Osteoblast (primary cell): ENCODE measurements at places on chromosomes 3 and 15. TPM values are rescaled to one million over a fixed set of nuclear protein-coding genes. Genes with fewer than 3 reads are reported as not detected.
A peak's percentile ranks its signal among the peaks of the same experiment; 100 is the strongest.

The LMAN1L gene
- under 0.01 TPM in 1 of 2 replicates, not detected in the other for total RNA-seq

The DLL4 gene
- not detected in 2 replicates for total RNA-seq

The INSYN1 gene
- 3.8 and 4.7 TPM in 2 replicates for total RNA-seq

The RTP1 gene
- total RNA-seq: not detected in 2 replicates

The CYFIP1 gene
- 104 and 107 TPM in 2 replicates for total RNA-seq

The KNG1 gene
- not detected in 2 replicates for total RNA-seq

The CLPX gene
- total RNA-seq: 39.5 and 46.7 TPM in 2 replicates

- peak overlapping the region; percentile 87 for H3K4me3 ChIP-seq
- peaks cover 17% of the 10 kb centered on the region for H3K4me1 ChIP-seq
- H3K36me3 ChIP-seq: peaks cover 12% of the 10 kb centered on the region
- peaks cover 16% of the 10 kb centered on the region for H3K27me3 ChIP-seq
Observed at GRCh38 chr15:52680041-52680391, 828 bp upstream of the ATOSA start.

DNA sequence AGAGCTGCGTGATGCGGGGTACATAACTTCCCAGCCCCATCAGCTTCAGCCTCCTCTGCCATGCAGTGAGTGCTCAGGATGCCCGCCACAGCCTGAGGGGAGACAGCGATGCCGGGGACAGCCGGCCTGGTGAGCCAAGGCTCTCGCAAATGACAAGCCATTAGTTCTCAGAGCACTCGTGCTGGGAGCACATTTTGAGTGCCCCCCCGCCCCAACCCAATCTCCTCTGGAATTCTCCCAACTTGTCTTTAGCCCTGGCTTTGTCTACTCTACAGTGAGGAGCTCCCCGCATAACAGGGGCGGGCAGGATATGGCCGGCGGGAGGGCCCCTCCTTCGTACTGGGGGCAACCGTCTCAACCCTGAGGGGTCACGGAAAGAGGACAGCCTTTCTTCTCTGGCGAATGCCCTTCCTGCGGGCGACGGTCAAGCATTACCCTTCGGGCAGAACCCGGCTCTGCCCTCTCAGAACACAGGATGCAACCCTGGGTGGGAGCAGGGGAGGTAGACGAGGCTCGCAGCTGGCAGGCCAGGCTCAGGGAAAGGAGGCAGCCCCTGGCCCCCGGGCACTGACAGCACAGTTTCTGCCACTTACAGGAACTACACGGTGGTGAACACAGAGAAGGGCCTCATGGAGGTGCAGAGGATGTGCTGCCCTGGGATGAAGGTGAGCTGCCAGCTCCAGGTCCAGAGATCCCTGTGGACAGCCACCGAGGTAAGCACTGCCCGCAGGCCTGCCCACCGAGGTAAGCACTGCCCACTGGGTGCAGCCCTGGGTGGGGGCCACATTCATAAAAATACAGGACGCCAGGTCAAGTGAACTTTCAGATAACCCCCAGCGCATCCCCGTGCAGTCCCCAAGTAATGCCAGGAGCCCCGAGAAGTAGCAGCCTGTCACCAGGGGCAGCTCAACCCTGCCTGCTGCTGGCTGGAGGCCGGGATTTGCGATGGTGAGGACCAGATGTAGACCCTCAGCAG lies 141.7 kb downstream of the LRRK1 start:
- H3K27me3 ChIP-seq: no peaks in the 10 kb centered on the region
- H3K27ac ChIP-seq: no peak overlapping the region
- H3K4me3 ChIP-seq: no peak overlapping the region
- H3K4me1 ChIP-seq: no peaks in the 10 kb centered on the region

DNA sequence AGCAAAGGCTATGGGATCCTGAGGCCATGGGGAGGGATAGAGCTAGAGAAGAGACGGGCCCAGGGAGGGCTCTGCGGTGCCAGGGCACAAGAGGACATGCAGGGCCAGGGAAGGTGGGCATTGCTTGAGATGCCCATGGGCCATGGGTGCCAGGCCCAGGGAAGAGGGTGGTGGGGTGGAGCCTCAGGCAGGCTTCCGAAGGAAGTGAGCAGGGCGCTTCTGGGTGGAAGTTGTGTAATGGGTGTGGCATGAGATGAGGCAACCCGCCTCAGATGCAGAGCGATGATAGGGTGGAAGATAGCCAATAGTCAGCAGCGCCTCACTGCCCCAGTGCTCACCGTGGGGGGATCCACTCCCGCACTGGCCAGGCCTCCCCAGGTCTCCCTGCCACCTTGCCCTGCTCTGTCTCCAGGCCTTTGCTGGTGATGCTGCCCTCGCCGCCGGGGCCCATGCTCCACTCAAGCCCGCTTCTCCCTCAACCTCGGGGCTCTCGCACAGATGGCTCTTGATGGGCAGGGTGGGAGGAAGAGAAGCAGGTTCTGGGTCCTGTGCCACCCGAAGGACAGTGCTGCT lies 51.4 kb downstream of the DNAJB8 start:
- no peaks in the 10 kb centered on the region for H3K36me3 ChIP-seq
- no peak overlapping the region for H3K27ac ChIP-seq
- H3K27me3 ChIP-seq: no peaks in the 10 kb centered on the region
- no peaks in the 10 kb centered on the region for H3K4me1 ChIP-seq
- no peak for DNase-seq

GRCh38 chr3:172751175-172751704 lies 714 bp downstream of the ECT2 start:
- DNase-seq: peak; percentile 31
- peaks cover 40% of the 10 kb centered on the region for H3K4me1 ChIP-seq
- no peaks in the 10 kb centered on the region for H3K27me3 ChIP-seq
- H3K4me3 ChIP-seq: peak overlapping the region; percentile 94

DNA sequence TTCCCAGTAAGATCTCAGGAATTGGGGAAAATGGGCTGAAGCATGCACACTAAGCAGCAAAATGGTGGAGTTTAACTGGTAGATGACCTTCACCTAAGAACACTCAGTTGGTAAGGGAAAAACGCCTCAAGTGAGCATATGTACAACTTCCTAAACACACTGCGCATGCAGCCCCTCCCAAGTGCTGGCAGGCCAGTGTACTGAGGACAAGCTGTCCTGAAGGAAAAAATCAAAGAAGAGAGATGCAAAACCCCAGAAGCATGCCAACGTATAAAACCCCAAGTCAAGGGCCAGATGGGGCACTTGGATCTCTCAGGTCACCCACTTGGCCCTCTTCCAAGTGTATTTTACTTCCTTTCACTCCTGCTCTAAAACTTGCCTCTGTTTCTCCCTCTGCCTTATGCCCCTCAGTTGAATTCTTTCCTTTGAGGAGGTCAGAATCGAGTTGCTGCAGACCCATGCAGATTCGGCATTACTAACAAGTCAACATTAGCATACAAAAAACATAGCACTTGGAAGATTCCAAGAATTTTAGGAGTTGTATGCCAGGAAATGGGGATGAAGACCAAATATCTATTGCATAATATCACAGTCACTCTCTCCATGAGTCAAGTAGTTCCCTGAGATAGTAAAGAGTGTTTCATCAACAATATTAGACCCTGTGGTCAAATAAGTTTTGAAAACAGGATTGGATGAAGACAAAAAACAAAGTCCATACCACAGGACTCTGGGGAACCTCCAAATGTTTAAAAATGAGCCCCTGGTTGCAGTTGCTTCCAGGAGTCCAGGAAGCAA lies 10.8 kb upstream of the FYCO1 start:
- H3K4me3 ChIP-seq: no peak overlapping the region
- peak; percentile 94 for DNase-seq
- H3K4me1 ChIP-seq: peaks cover 14% of the 10 kb centered on the region

GRCh38 chr3:158950178-158950901 lies 148.5 kb downstream of the MFSD1 start:
- H3K4me3 ChIP-seq: no peak overlapping the region
- no peaks in the 10 kb centered on the region for H3K36me3 ChIP-seq
- no peaks in the 10 kb centered on the region for H3K4me1 ChIP-seq
- no peaks in the 10 kb centered on the region for H3K27me3 ChIP-seq
- peak; percentile 32 for DNase-seq
- no peak overlapping the region for H3K27ac ChIP-seq

DNA sequence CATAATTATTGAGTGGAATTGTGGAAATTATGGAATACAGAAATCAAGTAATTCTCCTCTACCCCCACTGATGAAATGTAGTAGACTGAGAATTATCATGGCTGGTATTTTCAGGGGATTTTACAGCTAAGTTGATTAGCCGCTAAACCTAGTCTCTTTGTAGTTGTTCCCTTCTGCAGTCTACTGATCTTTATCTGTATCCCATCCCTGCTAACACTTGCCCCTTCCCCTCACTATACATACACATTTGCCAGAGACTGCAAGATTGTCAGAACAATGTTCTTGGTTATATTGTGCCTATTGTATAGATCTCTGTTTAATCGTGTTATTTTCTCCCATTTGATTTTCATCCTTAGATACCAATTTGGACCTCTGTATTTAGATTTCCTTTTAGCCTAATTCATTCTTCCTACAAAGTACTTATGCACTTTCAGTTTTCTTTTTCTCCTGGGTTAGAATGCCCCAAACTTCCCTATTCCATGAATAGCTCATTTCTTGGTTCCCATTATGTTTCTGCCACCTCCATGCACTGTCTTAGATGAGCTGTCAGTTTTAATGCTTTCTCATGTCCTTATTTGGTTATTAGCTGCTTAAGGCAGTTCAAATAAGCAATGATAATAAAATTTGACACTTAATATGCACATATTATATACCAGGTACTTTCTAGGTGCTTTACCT lies 86.9 kb downstream of the CDIN1 start:
- H3K4me1 ChIP-seq: no peaks in the 10 kb centered on the region
- DNase-seq: no peak
- no peaks in the 10 kb centered on the region for H3K36me3 ChIP-seq
- H3K4me3 ChIP-seq: no peak overlapping the region
- H3K27ac ChIP-seq: no peak overlapping the region

GRCh38 chr3:124333931-124334640 lies 342.2 kb upstream of the ROPN1 start:
- H3K4me3 ChIP-seq: no peak overlapping the region
- no peaks in the 10 kb centered on the region for H3K4me1 ChIP-seq
- no peak overlapping the region for H3K27ac ChIP-seq
- peaks cover 5% of the 10 kb centered on the region for H3K27me3 ChIP-seq
- DNase-seq: no peak

GRCh38 chr15:42138968-42139386 lies 17.5 kb downstream of the PLA2G4F start:
- no peak for DNase-seq
- peaks cover 24% of the 10 kb centered on the region for H3K27me3 ChIP-seq
- H3K27ac ChIP-seq: no peak overlapping the region
- H3K4me3 ChIP-seq: no peak overlapping the region
- H3K4me1 ChIP-seq: no peaks in the 10 kb centered on the region
- no peaks in the 10 kb centered on the region for H3K36me3 ChIP-seq

- no peaks in the 10 kb centered on the region for H3K27me3 ChIP-seq
- H3K27ac ChIP-seq: peak overlapping the region; percentile 70
Observed at GRCh38 chr3:29686889-29687592, 406.2 kb downstream of the RBMS3 start.

DNA sequence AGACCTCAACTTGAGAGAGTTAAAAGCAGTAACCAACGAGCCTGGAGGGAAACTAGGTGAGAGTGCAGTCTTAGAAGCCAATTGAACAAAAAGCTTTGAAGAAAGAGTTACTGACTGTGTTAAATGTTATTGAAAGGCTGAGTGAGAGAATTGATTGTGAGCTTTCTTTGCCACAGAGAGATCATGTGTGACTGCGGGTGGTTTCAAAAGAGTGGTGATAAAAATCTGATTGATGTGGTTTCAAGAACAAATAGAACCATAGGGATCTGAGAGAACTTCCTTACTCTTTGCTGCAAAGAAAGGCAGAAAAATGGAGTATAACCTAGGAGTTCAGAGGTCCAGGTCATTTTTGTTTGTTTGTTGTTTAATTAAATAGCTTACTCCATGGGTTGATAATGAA lies 759.9 kb upstream of the ALCAM start:
- no peak overlapping the region for H3K4me3 ChIP-seq
- DNase-seq: no peak
- no peaks in the 10 kb centered on the region for H3K27me3 ChIP-seq
- no peak overlapping the region for H3K27ac ChIP-seq
- H3K4me1 ChIP-seq: no peaks in the 10 kb centered on the region

DNA sequence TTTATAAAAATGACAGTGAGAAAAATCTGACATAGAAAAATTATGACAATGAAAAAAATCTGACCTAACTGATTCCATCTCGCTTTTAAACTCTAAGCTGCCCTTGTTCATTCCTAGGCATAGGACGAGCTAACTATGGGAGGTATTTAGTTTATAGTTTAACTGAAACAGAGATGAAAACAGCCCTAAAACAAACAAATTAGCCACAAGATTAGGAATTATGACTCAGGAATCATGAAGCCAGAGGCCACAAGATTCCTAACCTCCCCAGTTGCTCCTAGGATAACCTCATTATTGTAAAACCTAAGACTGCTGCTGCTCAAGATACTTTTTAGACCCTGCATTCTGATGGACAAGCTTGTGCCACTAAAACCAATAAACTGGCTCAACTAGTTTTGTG lies 122.7 kb upstream of the MNS1 start:
- DNase-seq: no peak

DNA sequence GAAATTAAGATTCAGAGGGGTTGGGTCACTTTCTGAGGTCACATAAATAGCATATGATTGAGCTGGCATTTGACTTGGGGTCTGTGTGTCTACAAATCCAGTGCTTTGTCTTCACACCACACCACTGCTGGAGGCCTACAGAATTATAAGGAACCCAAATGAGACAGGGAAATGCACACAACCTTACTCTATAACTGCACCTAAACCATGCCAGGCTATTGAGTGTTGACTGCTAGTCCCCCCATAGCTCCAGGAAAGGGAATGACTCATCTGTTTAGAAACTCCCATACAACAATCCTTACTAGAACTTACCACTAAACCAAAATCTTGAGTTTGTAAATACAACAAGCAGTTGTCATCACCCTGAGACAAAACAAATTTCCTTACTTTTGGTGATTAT lies 16.9 kb upstream of the TSC22D2 start:
- H3K36me3 ChIP-seq: no peaks in the 10 kb centered on the region
- no peak overlapping the region for H3K27ac ChIP-seq
- no peak for DNase-seq
- no peaks in the 10 kb centered on the region for H3K27me3 ChIP-seq

DNA sequence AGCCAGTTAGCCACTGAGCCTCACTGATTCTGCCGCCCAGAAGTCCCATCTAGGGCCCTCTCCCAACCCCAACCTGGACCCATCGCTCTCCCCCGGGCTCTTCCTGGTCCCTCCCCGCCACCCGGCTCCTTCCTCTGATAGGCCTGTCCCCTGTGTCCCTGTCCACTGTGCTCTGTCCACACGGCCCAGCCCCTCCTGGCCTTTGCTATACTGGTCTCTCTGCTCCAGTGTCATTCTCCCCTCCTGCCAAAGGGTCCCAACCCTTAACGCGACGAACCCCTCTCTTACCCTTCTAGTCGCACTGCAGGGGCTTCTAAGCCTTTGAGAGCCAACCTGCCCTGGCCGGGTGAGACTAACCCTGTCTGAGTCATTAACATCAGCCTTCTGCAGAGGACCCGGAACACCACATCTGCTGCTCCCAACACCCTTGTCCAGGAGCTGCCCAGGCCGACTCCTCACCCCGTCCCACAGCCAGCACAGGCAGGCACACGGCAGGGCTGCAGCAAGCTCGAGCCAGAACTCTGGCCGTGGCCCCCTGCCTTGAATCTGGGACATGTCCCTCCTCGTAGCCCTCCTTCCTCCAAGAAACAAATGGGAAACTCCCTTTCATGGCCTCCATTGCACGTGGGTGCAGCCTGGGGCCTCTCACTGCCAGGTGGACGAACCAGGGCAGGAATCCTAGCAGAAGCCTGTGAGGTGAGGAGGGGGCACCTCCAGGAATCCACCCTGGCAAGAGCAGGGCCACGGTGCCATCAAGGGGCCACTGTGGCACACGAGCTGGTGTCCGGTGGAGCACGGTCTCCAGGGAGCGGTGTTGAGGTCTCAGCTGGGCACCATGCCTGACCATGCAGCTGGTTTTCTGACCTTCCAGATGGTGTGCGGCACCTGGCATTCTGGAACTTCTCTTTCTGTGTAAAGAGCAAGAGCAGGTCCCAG lies 140.9 kb upstream of the IQSEC1 start:
- H3K27ac ChIP-seq: no peak overlapping the region
- no peaks in the 10 kb centered on the region for H3K36me3 ChIP-seq
- H3K4me1 ChIP-seq: no peaks in the 10 kb centered on the region
- DNase-seq: peak; percentile 35
- H3K27me3 ChIP-seq: no peaks in the 10 kb centered on the region
- H3K4me3 ChIP-seq: no peak overlapping the region
